ENCODE measurements at places on chromosomes 12 and 14.

DNA sequence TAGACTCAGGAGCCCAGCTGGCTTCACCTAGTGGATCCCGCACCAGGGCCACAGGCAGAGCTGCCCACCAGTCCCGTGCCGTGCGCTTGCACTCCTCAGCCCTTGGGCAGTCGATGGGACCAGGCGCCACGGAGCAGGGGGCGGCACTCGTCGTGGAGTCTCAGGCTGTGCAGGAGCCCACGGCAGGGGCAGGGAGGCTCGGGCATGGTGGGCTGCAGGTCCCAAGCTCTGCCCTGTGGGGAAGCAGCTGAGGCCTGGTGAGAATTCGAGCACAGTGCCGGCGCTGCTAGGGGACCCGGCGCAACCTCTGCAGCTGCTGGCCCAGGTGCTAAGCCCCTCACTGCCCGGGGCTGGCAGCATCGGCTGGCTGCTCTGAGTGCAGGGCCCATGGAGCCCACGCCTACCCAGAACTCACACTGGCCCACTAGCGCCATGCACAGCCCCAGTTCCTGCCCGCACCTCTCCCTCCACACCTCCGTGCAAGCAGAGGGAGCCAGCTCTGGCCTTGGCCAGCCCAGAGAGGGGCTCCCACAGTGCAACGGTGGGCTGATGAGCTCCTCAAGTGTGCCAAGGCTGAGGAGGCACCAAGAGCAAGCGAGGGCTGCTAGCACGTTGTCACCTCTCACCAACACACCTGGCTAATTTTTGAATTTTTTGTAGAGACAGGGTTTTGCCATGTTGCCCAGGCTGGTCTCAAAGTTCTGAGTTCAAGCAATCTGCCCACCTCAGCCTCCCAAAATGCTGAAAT is 116.1 kb downstream of the SPTSSA start:
- no peak for DNase-seq

DNA sequence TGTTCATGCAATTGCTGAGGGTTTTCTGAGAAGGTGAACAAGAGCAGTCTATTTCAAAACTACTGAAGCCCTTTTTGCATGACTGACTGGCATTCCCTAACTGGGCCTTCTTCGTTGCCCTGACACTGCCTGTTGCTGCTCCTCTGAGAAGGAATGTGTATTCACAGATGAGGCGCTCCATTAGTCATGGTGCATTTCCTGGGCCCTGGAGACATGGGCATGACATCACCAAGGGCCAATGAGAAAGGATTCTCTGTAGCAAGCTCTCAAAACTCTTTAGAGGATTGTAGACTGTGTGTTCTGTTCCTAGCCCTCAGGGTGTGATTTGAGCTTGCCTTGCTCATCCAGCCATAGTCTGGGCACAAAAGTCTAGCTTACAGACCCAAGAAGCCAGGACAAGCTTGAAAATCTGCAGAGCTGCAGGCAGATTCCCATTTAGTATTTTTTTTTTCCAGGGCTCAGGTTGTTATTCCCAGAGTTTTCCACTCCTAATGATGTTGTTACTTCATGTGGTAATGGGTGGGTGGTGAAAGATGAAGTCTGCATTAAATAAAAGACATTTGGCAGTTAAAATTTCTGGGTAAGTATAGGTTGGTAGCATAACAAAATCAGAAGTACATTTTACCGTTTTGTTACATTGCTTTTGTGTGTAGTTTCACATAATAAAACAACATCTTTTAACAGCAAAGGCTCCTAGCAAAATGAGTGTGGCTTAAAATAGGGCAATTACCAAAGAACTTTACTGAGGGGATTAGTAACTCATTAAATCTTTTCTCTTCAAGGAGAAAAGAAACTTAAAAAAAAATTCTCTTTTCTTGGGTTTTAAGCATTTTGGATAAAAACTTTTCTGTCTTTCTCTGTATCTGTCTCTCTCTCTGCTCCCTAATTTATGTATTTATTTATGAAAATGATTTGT is 318.4 kb downstream of the RAD51B start:
- no peak for DNase-seq

- no peak for DNase-seq
Measured at GRCh38 chr12:108235197-108235984, 103.7 kb downstream of the CMKLR1 start.

GRCh38 chr14:82388488-82388887 is 854.8 kb upstream of the SEL1L start:
- no peak for DNase-seq

GRCh38 chr14:92544051-92544720 is 30.6 kb downstream of the RIN3 start:
- DNase-seq, result no peak

DNA sequence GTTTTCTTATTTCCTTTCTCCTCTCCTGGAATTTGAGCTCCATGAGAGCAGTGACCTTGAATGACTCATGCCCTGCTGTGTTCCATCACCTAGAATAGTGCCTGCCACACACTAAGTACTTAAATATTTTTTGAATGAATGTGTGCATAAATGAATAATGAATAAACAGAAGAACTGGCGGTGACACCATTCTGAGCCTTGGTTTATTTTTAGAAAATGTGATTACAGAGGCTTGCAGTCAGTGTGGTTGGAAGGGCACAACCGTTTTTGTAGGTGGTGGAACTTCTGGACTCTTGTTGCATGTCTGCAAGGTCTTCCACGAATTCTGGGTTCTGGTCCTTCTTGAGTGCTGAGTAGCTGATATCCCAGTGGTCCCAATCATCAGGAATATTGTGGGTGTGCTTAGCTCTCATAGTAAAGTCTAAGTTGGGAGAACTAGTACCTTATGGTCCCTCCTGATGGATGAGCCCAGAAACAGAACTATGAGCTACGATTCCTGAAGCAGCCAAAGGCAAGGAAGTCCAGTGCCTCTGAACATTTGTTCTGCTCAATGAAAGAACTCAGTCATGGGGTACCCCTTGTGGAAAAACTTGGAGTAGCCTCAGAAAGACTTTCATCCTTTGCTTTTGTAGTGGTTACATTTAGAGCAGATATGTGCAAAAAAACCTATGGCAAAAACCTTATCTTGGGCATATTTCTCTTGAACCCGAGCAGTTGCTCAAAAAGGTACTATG is 28.8 kb upstream of the BHLHE41 start:
- DNase-seq, result no peak
